Neuronal stem cell (in vitro differentiated cells): ENCODE measurements at places on chromosomes 12 and 14.

GRCh38 chr14:68643673-68644072 lies 149.2 kb downstream of the ZFP36L1 start:
- no peak for DNase-seq

DNA sequence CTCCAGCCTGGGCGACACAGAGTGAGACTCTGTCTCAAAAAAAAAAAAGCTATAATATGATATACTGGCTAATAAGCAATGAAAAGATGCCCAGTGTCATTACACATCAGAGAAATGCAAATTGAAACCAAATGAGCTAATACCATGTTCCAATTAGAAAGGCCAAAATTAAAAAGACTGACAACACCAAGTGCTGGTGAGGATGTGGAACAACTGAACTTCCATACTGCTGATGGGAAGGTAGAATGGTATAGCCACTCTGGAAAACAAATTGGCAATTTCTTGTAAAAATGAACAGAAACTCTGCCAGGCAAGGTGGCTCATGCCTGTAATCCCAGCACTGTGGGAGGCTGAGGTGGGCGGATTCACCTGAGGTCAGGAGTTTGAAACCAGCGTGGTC lies 8.5 kb upstream of the PHETA1 start:
- DNase-seq, result no peak

DNA sequence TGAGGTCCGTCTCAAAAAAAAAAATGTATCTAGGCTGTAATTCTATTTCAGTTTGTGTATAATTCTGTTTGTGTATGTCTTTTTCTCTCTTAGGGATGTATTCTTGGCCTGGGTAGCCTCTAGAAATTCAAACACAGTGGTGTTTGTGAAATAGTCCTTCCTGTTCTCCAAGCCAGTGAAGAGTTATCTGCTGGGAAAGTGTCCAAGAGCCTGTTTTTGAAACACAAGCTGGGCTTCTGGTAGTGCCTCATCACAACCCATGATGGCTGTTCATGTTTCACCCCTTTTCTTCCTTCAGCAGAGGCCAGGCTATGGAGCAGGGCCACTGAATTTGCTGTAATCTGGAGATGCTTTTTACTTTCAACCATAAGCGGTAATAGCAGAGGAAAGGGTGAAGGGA lies 14.7 kb downstream of the METTL3 start:
- no peak for DNase-seq

DNA sequence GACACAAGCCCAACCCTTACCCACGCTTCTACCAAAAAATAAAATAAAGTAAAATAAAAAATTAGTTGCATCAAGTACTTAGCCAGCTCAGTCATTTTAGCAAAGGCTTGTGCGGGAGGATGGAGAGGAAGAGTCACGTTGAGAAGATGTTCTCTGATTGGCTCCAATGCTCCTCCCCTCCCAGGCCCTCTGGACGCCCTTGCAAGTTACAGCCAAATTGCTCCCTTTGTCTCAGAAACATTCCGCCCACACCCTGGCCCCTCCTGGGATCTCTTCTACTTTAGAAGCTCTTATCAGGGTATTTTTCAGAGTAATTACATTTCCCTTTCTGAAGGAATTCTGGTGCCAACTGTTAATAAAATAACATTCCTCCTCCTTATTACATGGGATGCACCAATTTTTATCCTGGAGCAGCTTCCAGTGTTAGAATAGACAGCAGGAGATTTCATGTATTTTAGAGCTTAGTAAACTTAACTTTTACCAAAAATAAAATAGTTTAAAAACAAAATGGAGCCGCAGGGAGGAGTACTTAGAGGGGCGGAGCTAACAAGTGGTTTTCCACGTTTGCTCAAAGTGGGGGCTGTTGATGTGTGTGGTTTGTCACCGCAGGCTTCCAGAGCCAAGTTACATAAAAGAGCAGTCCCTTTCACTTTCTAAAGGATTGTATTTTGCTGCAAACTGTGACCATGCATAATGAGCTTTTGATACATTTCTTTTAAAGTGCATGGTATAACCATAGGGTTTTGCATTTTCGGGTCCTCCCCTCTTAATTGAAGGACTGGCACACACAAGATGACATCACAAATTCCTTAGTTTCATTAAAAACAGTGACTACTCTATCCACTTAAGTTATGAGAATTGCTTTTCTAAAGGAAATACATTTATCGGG lies 71.7 kb upstream of the RAP1B start:
- no peak for DNase-seq

DNA sequence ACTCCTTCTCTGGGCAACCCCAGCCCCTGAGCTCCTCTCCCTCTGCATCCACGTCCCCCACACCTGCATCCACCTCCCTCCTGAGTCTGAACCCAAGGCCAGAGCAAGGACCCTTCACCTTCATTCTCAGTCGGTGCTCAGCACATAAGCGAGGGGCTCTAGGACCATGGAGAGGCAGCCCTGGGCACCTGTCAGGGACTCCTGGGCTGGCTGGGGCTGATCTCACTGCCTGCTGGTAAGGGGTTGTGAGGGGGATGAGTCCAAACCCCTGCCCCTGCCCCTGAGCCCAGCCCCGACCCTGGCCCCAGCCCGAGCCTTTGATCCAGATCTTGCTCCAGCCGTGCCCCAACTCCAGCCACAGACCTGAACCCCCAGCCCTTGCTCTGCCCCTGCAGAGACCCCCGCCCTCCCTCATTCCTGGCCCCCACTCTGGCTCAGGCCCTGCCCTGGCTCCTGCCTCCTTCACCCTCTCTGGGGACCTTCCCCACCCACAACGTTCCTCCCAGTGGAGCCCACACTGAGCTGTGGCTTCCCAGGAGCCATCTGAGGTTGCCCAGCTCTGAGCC lies 888 bp upstream of the CCDC197 start:
- no peak for DNase-seq

DNA sequence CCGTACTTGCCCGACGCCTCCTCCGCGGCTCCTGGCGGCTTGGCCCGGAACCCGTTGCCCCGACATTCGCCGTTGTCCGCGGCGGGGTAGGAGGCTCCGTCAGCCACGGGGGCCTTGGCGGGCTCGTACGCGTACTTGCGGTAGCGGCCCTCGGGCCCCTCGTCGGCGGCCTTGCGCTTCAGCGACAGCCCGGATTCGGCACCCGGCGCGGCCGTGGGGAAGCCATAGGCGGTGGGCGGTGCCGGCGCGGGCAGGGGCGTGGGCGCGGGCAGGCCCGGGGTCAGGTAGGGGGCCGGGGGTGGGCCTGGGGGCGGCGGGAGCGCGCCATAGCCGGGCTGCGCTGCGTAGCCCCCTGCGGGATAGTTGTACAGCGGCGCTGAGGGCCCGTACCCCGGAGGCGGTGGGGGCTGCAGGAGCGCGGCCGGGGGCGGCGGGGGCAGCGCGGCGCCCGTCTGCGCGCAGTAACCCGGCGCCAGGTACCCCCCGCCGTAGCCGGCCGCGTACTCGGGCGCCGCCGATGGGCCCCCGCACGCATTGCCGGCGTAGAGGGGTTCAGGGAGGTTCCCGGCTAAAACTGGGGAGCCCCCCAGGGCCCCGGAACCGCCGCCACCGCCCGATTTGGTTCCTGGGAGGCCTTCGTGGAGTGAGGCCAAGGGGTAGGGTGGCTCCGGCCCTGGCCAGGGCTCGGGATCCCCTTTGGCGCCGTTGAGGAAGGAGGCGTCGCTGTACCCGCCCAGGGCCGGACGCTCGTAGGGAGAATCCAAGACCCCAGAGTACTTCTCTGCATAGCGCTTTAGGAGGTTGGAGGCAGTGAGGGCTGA lies 26.9 kb downstream of the FIGNL2 start:
- DNase-seq, result no peak

DNA sequence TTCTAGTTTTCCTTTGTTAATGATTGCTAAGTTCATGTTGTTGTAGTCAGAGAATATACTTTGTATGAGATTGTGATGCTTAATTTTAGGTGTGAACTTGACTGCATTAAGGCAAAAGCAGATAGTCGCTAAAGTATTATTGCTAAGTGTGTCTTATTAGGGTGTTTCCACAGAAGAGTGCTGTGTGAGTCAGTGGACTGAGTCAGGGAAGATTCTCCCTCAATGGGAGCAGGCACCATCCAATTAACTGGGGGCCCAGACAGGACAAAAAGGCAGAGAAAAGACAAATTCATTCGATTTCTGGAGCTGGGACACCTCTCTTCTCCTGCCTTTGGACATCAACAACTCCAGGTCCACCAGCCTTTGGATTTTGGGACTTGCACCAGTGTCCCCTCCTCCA lies 48.5 kb downstream of the BAZ1A start:
- no peak for DNase-seq

DNA sequence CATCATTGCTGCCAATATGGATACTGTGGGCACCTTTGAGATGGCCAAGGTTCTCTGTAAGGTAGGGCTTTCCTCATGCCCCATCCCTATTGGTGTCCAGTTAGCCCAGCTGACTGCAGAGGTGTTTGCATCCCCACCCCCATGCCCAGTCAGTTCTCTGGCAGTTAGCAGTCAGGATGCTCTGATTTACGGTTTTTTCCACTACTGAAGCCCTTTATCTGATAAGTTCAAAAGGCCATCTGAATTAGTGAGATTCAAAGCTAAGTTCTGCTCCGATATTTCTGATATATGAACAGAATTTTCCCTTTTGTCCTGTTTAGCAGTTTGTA lies 773 bp downstream of the GMPR2 start:
- no peak for DNase-seq

- DNase-seq, result no peak
Observed at GRCh38 chr14:21241218-21241819, 27.9 kb downstream of the HNRNPC start.
